ENCODE measurements at places on chromosomes 11 and 22.

GRCh38 chr11:64802370-64803157 is 450 bp downstream of the MAP4K2 start:
- DNase-seq: no peak

DNA sequence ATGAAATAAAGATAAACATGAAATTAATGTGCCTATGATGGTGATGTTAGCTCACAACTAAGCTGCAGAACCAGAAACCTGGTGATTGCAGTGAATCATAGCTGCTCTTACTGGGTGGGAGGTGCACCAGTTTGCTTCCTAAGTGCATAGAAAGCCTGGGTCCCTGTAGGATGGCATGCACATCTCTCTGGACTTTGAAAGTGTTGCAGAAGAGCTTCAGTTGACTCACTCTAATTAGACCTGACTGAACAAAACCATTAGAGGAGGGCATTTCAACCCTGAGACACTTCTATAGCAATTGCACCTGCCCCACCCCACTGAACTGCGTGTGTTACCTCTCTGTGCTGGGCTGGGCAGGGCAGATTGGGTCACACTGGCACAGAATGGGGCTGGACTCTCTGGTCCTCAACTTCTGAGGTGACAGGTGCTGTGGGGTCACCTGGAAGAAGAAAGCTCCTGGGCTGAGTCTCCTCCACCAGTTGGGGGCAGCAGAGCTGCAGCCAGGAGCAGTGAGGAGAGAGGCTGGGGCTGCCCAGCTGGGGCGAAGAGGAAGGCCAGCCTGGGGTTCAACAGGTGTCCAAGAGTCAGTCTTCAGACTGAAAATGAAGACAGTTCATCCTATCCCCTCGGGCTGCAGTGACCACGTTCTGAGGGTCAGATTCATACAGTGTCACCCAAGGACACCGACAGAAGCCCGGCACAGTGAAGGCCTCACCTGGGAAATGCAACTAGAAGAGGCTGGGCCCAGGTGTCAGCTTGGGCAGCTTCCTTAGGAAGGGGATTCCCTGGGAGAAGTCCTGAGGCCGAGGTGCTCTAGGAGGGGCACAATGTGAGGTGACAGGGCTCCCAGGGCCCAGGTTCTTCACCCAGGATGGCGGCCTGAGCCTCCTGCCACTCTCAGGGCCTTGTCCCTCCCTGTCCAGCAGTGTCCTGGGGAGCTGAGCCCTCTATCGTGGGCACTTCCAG is 58.1 kb downstream of the GGTLC2 start:
- DNase-seq: no peak

DNA sequence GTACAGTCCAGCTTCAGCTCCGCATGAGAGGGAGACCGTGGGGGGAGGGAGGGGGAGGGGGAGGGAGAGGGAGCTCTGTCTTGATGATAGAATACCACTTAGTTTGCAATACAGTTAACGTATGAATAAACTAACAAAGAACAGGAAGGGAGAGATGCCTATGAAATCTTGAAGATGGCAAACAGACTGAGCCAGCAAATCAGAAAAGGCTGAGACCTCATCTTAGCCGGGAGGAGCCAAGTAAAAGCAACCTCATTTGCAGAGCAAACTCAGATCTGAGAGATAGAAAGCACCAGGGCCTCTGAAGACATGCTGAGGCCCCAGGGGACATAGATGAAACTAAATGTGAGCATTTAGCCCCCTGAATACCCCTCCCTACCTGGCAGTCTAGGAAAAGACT is 23.0 kb downstream of the APLP2 start:
- no peak for DNase-seq

GRCh38 chr22:19578180-19579004 is 54.2 kb upstream of the CLDN5 start:
- DNase-seq: no peak

GRCh38 chr22:22897091-22897490 is 9.5 kb downstream of the IGLL5 start:
- no peak for DNase-seq

DNA sequence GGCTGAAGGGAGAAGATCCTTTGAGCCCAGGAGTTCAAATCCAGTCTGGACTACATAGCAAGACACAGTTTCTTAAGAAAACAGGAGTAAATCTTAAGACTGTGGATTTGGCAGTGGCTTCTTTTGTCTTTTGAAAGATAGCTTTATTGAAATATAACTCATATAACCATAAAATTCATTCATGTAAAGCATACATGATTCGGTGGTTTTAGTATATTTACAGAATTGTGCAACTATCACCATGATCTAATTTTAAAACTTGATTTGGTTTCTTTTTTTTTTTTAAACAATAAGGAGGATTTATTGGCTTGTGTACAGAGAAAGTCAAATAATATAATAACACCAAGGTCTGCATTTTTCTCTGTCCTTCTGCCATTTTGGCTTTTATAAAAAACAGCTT is 23.1 kb upstream of the PSMA1 start:
- no peak for DNase-seq

DNA sequence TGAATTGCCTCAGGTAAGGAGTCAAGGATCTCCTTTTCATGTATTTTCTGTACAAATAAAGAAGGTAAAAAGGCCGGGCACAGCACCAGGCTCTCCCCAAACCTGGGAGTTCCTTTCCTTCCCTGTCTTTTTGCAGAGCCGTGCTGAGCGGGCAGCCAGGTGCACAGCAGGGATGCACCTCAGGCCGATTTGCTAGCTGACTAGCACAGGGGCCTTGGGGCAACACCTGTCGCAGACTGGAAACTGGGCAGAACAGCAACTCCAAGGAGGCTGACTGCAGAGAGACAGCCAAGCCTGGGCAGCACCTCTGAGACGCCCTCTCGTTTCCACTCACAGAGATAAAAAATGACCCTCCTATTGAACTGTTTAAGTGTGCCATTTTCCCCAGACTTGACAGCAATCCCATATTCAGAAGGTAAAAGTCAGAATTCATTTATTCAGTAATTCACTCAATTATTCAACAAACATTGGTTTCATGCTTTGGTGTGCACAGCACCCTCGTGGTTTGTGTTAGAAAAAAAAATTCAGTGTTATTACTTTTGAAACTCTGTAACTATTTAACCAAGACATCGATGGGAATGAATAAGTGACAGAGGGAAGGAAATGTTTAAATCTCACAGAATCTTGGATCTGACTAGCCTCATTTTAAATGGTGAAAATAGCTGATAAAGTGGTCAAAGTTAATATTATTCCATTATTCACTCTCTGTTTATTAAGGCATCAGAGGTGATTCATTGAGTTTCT is 120.9 kb downstream of the GALNT18 start:
- DNase-seq: no peak

DNA sequence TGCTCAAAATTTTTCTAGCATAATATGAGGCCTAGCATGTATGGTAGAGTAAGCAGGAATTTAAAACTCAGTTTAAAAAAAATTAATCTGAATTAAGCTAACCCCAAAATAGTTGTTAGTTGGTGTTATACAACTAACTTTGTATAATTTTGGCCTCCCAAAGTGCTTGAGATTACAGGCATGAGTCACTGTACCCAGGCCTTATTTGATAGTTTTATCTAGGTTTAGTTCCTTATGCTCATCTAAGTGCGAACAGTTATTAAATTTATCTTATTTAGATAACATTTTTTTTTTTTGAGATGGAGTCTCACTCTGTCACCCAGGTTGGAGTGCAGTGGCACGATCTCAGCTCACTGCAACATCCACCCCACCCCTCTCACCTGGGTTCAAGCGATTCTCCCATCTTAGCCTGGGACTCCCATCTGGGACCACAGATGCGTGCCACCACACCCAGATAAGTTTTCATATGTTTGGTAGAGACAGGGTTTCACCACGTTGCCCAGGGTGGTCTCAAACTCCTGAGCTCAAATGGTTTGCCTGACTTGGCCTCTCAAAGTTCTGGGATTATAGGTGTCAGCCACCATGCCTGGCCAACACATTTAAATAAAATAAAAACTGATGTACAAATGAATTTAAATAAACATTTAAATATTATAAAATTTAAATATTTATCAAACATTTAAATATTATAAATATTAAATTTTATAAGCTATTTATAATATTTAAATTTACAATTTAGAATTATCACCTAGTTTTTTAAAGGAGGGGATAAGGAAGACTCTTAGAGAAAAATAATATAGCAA is 7.5 kb downstream of the IL18 start:
- no peak for DNase-seq

GRCh38 chr11:103587901-103588788 is 448.3 kb upstream of the DDI1 start:
- no peak for DNase-seq

DNA sequence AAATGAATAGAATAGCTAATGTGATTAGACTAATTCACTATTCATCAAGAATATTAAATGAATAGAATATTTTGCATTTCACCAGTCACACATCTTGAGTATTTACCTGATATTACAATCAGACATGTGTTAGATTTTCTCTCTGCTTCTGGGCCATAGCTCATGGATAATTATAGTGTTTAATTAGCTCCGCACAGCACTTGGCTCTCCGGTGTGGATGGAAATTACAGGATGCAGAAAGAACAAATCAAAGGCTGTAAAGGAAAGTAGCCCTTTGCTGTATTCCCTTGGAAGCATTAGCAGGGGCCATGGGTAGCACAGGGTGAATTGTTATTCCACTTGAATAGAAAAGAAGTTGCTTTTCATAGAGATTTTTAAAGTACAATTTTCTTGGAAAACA is 320.3 kb upstream of the SORL1-AS1 start:
- no peak for DNase-seq

GRCh38 chr11:78577495-78577894 is 2.8 kb upstream of the NARS2 start:
- no peak for DNase-seq

- no peak for DNase-seq
These were observed 80.3 kb upstream of the AKIP1 start for GRCh38 chr11:8830641-8831040.

DNA sequence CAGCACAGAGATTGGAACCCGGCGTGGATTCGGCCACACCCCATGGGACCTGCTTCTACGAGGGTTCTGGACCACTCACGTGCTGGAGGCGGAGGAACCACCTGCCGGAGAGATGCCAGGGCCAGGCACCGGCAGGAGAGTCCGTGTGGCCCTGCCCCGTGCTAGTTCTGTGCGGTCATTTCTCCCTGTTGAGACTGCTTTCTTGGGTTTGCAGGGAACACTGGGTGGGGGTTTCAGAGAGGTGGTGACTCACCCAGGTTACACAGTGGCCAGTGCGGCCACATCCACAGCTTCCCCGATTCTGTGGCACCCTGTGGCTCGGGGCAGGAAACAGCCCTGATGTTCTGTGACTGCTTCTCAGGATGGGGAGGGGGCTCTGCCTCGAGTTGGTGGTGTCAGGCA is 3.6 kb upstream of the PHLDA2 start:
- no peak for DNase-seq

- DNase-seq: no peak
These were observed 13.0 kb upstream of the MALAT1 start for GRCh38 chr11:65485920-65486219.

GRCh38 chr11:90332415-90332814 is 109.6 kb upstream of the CHORDC1 start:
- no peak for DNase-seq

- peak; percentile 70 for DNase-seq
These were observed at the start of gene MTFP1 for GRCh38 chr22:30425616-30426387. Gene MTFP1 (plus strand): TSS chr22:30425768. CDS start chr22:30425880, 112 bp downstream.

DNA sequence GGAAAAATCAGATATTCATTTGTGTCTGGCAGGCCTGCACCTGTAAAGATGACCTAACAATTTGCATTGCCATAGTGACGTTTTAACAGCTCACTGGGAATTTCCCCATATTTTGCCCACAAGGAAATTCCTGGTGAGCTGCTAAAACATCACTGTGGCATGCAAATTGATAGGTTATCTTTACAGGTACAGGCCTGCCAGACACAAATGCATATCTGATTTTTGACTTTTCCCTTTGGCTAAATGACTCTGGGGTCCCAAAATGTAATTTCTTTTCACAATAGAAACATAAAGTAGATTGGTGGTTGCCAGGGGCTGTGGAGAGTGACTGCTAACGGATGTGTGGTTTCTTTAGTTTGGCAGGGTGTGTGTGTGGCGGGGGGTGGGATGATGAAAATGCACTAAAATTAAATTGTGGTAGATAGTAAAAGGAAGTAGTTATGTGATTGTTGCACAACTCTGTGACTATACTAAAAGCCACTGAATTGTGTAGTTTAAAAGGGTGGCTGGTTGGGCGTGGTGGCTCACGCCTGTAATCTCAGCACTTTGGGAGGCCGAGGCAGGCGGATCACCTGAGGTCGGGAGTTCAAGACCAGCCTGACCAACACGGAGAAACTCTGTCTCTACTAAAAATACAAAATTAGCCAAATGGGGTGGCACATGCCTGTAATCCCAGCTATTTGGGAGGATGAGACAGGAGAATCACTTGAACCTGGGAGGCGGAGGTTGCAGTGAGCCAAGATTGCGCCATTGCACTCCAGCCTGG is 18.5 kb upstream of the FEZ1 start:
- DNase-seq: peak; percentile 9

GRCh38 chr11:65293909-65294381 is 20.7 kb upstream of the CDC42EP2 start:
- DNase-seq: no peak

- DNase-seq: peak; percentile 48
These were observed 267.6 kb upstream of the TENM4 start for GRCh38 chr11:79708319-79708932.

DNA sequence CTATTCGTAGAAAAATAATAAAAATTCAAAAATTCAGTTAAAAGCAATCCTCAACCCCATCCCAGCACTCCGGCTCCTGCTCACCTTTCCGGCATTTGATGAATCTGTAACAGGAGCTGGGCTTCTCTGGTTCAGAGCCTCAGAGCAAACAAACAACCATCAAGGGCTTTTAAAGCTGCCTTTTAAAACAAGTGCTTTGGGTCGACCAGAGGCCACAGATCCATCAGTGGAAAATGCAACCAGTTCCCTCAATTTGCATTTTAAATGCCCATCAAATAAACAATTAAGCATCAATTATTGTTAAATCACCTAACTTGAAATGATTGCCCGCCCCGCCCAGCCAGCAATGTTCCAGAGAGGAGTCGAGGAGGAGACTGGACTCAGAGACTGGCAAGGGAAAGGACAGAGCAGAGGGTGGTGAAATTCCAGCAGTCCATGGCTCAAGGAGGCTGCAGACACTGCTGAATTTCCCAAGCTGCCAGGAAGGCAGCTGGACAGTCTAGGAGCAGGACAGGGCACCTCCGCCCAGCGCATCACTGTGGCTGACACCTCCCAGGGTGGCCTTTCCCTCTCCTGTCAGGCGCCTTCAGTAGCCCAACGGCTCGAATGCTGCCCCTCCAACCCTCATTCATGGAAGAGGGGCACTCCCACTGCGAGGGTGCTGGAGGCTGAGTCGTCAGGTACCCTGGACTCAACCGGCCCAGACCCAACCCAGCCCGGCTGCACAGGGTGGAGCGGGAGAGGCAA is 7.5 kb downstream of the FXYD6 start:
- DNase-seq: no peak

DNA sequence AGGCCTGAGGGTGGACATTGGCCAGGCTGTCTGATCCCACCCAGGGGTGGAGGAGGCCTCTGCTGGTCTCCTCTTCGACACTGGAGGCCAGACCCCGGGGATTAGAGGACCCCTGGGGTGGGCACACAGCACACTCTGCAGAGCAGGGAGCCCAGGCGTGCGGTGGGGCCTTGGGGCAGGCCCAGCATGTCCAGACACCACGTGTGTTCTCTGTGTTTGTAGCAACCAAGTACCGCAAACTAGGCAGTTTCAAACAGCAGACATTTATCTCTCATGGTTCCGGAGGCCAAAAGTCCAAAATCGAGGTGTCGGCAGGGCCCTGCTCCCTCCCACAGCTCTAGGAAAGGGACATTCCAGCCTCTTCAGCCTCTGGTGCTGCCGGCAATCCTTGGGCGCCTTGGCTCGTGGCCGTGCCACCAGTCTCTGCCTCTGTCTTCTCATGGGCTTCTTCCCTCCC is 1.5 kb downstream of the PANX2 start:
- no peak for DNase-seq
